WTC11 (cell line): ENCODE measurements at places on chromosomes 3 and 15.

GRCh38 chr15:91142106-91142744, 42.2 kb downstream of the SV2B start:
- no peaks in the 10 kb centered on the region for H3K36me3 ChIP-seq
- H3K4me3 ChIP-seq = no peak overlapping the region
- no peak for DNase-seq
- H3K27me3 ChIP-seq = no peaks in the 10 kb centered on the region
- peaks cover 5% of the 10 kb centered on the region for H3K4me1 ChIP-seq

DNA sequence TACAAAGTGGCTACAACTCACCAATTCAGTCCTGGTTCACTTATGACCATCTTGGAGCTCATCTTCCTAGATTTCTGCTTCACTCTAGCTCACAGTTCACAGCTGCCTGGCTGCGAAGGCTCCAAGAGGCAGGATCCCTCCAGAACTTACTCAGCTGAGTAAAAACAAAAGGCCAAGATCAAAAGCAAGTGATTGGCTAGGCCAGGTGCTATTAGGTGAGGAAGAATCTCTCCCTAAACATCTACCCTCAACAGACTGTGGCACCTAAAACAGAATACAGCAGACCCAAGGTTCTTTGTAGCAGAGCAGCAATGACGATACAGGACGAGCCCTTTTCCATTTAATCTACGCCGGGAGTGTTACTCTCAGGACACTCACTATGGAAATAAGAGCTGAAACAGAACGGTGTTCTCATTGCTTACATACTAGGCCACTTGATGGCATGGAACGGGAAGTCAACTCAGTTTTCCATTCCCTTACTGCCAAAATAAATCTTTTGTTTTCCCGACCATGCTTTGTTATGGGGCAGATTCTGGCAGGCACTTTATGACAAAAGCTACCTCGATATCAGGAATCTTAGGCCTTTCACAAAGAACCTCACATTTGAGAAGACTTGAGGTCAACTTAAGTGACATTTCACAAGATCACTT, 901 bp downstream of the ICE2 start:
- DNase-seq = no peak
- H3K36me3 ChIP-seq = peaks cover 18% of the 10 kb centered on the region
- no peaks in the 10 kb centered on the region for H3K27me3 ChIP-seq
- H3K4me3 ChIP-seq = peak overlapping the region; percentile 99

- H3K36me3 ChIP-seq = peaks cover 44% of the 10 kb centered on the region
- no peak for DNase-seq
- H3K4me1 ChIP-seq = peaks cover 11% of the 10 kb centered on the region
- H3K4me3 ChIP-seq = no peak overlapping the region
These were observed 31.3 kb downstream of the TLE3 start for GRCh38 chr15:70066447-70066846.

DNA sequence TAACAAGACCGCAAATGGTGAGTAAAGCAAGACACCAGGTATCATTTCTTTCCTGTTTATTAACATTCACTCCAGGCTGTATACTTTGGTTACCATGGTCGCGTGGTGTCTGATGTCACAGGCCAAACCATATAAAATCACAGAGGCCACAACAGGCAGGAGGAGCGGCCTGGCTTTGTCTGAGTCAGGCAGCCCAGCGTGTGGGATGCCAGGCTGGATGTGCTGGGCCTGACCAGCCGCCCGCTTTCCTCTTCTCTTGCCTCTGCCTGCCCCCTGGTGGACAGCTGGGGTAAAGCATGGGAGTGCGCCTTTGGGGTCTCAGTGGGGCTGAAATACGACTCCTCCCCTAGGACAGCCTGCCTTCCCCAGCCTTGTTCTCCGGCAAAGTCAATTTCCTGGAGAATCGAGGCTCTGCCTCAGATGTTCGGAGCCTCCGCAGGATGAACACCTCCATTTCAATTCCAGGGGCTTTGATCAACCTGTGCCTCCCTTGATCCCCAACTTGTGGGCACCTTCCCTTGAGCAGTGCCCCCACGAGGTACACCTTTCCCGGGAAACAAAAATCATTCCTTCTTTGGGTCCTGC, 78.2 kb downstream of the CCNL1 start:
- H3K4me3 ChIP-seq = peak overlapping the region; percentile 32; the same call in 1 of the 2 replicates
- H3K27me3 ChIP-seq = peaks cover 7% of the 10 kb centered on the region
- peaks cover 19% of the 10 kb centered on the region for H3K4me1 ChIP-seq

DNA sequence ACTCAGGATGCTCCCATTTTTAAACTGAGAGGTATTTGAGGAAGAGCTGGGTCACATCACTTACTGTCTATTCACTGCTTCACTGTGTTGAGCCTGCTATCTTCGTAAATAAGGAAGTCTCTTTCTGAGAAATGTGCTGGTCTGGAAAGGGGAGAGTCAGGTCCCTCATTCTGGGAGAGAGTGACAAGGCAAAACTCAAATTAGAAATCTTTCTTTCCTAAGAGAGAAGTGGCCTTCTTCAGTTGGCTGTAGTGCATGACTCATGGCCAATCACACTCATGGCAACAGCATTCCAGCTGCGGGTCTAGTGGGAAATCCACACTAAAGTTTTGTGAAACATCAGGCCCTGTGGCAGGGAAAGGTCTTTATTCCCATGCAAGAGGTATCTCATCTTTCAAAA, 11.5 kb upstream of the TIMP4 start:
- no peaks in the 10 kb centered on the region for H3K27me3 ChIP-seq
- H3K4me3 ChIP-seq = no peak overlapping the region
- H3K27ac ChIP-seq = no peak overlapping the region
- no peak for DNase-seq
- no peaks in the 10 kb centered on the region for H3K4me1 ChIP-seq
- peaks cover 62% of the 10 kb centered on the region for H3K36me3 ChIP-seq

DNA sequence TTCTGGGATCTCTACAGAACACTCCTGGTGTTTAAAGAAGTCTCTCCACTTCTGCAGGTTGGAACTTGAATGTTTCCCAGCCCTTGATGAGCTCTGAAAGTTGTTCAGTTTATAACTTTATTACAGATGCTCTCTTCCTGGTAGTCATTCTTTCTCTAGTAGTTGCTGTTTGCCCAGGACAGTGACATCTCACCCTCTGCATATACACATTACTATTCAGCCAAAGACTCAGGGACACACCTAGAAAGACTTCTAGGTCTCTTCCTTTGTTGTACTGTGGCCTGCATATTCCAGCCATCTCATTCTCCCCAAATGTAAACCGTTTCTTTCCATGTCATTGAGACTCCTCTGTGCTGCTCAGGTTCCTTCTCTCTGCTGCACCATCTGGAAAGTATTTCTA, 76.7 kb downstream of the MITF start:
- no peaks in the 10 kb centered on the region for H3K4me1 ChIP-seq
- no peaks in the 10 kb centered on the region for H3K27me3 ChIP-seq
- no peaks in the 10 kb centered on the region for H3K36me3 ChIP-seq
- H3K4me3 ChIP-seq = no peak overlapping the region
- H3K27ac ChIP-seq = no peak overlapping the region

- peaks cover 25% of the 10 kb centered on the region for H3K4me1 ChIP-seq
- H3K27ac ChIP-seq = no peak overlapping the region
- peak overlapping the region; percentile 70 for H3K4me3 ChIP-seq
- no peak for DNase-seq
These were observed 57.9 kb downstream of the CMSS1 start for GRCh38 chr3:99875581-99875928.

DNA sequence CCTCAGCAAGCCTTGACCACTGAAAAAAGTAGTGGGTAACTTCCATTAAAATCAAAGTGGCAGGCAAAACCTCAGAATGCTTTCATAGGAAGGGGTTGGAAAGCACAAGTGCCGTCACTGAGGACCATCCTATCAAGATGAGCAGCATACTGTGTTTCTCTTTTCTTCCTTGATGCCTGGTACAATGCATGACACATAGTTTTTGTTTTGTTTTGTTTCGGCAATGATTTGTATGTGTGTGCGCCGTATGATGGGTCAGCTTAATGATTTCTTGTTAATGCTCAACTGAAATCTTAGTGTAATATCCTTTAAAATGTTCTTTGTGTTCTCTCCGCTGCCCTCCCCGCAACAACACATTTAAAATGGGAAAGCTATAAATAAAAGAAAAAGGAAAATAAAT, 476.4 kb upstream of the KCNMB2 start:
- H3K4me1 ChIP-seq = peaks cover 7% of the 10 kb centered on the region
- no peak overlapping the region for H3K27ac ChIP-seq
- no peak for DNase-seq
- no peaks in the 10 kb centered on the region for H3K36me3 ChIP-seq
- no peaks in the 10 kb centered on the region for H3K27me3 ChIP-seq
